Fibroblast of lung (primary cell): ENCODE measurements at places on chromosomes 7 and 10. TPM values are rescaled to one million over a fixed set of nuclear protein-coding genes. Genes with fewer than 3 reads are reported as not detected.

GRCh38 chr10:96287392-96288105 lies 16.2 kb upstream of the BLNK start:
- peak; percentile 2 for DNase-seq

DNA sequence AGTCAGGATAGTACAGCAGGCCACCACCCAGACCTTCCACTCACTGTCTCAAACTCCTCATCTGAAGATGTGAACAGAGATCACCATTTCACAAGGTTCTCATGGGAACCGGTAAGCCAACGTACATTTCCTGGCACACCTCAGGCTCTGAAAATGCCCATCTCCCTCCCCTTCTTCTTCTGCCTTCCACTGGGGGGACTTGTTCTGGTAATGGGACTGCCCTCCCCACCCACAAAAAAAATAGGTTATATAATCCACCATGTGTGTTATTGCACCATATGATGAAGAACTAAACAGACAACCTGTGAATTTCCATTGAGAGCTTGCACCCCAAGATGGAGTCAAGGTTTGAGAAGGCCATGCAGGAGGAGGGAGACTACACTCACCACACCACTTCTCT lies 42.1 kb upstream of the IKZF1 start:
- DNase-seq, result no peak

- peak; percentile 68 for DNase-seq
These were observed 69.8 kb downstream of the CDK1 start for GRCh38 chr10:60848126-60848525.

GRCh38 chr7:158133515-158134271 lies 453.9 kb downstream of the PTPRN2 start:
- no peak for DNase-seq

DNA sequence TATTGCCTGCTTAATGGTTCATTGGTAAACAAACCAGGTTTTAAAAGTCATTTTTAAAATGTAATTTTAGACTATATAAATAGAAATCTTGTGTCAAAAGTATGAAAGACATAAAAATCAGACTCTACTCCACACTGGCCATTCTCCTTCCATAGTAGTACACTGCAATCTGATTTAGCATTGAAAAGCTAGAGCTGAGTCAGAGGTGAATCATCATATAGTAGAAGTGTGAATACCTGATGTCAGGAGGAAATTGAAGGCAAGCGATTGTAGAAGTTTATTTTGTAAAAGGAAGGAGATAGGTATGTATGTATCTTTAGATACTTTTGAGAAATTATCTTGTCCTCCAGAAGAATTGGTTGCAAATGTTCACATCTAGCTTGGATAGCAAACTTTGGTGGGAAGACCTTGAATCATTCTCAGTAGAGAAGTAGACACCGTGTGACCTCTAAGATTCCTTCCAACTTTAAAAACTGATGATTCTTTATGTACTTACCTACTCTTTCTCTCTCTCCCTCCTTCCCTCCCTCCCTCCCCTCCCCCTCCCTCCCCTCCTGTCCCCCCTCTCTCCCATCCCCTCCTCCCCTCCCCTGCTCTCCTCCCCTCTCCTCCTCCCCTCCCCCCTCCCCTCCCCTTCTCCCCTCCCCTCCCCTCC lies 88.1 kb downstream of the BTAF1 start:
- peak; percentile 77 for DNase-seq

DNA sequence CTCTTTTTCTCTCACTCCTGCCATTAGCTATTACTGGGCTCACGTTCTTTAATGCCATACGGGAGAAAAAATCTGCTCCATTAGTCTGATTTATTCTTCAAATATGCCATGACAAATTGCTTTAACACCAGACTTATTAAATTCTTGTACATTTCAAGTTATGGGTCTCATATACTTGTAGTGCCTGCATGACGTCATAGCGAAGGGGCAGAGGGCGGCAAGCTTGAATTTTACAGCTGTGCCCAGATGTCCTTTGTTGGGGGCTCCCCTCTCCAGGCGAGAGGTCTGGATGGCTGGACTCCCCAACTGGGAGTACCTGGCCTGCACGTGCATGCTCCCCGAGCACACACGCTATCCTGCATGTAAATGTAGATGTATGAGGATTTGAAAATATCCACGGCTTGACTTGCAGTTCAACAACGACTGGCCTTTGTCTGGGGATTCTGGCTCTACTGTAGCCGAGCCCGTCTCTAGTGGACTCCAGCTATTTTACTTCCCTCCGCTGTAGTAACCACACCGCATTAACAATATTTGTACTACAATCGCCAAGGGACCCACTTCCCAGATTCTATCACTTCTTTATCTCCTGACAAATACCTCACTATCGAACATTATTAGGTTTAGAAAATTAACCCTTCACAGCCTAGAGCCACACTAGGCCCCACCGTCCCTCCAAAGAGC lies 79.5 kb downstream of the EBF3 start:
- DNase-seq, result no peak

GRCh38 chr10:89263091-89263490 lies 11.5 kb upstream of the LIPA start:
- DNase-seq, result no peak

GRCh38 chr7:26156451-26157420 lies 4.7 kb downstream of the NFE2L3 start:
- DNase-seq, result peak; percentile 89

DNA sequence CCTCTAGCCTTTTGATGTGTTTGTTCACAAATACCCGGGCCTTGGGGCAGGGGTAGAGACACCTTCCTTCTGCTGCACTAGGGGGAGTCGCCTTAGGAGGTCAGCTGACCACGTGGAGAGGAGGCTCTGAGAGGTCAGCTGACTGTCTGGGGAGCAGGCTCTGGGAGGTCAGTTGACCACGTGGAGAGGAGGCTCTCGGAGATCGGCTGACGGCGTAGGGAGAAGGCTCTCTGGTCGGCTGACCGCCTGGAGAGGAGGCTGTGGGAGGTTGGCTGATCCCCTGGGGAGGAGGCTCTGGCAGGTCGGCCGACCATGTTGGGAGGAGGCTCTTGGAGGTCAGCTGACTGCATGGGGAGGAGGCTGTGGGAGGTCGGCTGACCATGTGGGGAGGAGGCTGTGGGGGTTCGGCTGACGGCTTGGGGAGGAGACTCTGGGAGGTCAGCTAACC lies 59.6 kb upstream of the LYZL1 start:
- DNase-seq, result no peak

DNA sequence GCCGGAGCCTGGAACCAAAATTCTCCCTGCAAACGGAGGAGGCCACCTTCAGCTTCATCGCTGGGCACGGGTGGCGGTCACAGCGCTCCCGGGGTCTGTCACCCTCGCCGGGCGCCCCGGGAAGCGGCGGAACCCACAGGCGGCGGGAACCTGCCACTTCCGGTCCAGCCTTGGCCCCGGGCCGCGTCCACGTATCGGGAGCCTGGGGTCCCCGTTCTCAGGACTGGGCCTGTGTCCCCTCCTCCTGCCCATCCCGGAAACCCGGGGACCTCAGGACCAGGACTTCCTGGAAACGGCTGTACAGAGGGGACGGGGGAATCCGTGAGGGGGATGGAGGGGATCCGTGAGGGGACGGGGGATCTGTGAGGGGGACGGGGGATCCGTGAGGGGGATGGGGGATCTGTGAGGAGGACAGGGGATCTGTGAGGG lies 25.4 kb downstream of the PDGFA start:
- no peak for DNase-seq

GRCh38 chr7:157475095-157475494 lies 138.3 kb downstream of the DNAJB6 start:
- DNase-seq, result no peak

DNA sequence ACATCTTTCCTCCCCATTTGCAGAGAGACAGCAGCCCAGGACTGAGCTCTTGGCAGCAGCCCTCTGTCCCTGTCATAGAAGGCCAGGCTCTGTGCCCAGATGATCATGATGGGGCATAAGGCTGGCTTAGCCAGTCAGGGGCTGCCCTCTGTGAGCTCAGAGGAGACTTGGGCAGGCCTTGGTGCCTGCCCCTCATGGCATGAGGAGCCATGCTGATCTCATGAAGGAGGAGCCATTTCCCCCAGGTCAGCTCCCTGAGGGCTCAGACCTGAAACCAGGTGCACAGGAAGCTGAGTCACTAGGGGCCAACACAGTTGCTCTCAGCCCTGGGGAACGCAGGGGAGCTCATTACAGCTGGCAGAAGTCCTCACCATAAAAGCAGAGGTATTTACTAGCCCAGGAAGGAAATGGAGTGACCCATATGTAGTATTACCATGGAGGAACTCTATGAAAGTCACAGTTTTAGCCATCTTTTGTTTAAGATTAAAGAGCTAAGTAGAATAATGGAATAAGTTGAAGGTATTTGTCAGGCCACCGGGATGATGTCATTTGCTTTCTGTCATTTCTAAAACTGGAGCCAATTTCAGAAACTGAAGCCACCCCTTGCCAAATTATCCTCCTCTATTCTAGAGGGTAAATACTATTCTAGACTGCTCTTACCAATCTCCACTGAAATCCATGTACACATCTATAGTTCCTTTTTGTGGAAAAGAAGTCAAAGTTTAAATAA lies 362.4 kb upstream of the ZNF32 start:
- no peak for DNase-seq

DNA sequence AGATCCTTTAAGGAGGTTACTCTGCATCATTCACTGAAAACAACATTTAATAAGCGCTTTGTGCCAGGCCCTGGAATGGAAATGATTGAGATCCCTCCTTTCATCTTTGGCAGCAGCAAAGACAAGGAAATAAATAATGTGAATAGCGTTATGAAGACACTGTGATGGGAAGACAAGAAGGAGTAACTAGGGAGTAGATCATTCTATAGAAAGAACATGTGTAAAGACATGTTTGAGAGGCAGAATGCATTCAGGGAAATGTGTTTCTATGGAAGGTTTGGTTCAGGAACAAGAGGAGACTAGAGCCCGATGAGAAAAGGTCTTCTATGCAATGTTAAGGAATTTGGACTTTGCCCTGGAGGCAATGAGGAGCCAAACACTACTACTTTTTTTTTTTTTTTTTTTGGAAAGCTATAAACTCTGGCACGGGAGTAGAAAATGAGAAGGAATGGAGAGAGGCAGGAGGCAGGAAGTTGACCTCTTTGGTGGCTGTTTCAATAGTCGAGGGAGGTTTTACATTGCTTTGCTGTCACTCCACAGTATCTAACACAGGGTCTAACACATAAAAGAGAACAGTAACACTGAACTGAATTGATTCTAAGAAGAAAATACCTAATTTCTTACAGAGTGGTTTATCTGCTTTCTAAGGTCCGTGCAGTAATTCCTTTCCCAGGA lies 44.9 kb downstream of the SMURF1 start:
- peak; percentile 58 for DNase-seq

DNA sequence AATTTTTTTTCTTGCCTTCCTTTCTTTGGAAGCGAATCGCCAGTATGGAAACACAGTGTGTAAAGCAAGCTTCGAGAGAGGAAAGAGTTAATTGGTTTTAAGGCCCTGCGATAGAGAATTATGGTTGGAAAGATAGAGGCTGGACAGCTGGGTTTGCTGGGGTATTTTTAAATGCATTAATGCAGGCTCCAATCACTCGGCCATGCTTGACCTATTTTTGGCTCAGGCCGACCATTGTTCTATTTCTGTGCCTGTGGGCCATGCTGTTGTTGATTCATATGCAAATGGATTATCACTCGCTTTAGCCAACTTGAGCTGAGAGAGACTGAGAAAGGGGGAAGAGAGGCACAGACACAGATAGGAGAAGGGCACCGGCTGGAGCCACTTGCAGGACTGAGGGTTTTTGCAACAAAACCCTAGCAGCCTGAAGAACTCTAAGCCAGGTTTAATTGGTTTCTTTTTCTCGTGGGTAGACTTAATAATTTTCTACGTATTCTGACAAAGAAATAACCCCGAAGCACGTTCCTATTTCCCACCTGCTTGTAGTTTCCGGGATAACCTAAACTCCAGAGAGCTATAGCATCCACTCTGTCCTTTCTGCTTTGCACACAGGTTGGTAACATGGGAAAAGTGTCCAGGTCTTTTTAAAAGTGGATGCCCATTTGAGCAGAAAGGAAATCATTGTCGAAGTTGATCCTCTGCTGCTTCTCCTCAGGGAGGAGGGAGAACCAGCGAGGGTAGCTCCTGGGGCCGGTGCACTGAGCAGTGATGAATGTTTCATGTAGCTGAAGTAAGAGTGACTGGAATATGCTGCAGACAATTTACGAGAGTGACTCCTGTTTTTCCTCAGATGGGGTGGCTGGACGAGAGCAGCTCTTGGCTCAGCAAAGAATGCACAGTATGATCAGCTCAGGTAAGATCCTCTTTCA lies at the start of gene HDAC9:
Gene HDAC9, plus strand, starts transcription at position 338 of the 929 bp plus-strand sequence. Its CDS starts 554 bp downstream, at position 892.
- peak; percentile 77 for DNase-seq

MICALL2 gene
- 11.0 and 11.7 TPM in 2 replicates for polyA plus RNA-seq

GPR158 gene
- 0.02 TPM in 1 of 2 replicates, not detected in the other for polyA plus RNA-seq

TMEM273 gene
- 0.18 TPM in 1 of 2 replicates, not detected in the other for polyA plus RNA-seq

AKR1C8 gene
- not detected in 2 replicates for polyA plus RNA-seq

TMEM213 gene
- polyA plus RNA-seq, result not detected in 2 replicates

CPN1 gene
- polyA plus RNA-seq, result not detected in 2 replicates

GIMAP8 gene
- polyA plus RNA-seq, result not detected in 2 replicates
